ENCODE measurements at places on chromosomes 12 and 14. TPM values are rescaled to one million over a fixed set of nuclear protein-coding genes. Genes with fewer than 3 reads are reported as not detected.

EIF2S3B gene
- total RNA-seq, result 1.4 TPM

PLEKHH1 gene
- 0.95 TPM for total RNA-seq

CISTR gene
- total RNA-seq, result not detected

NFE2 gene
- not detected for total RNA-seq

CAPZA3 gene
- not detected for total RNA-seq

RNASE3 gene
- total RNA-seq, result not detected

YEATS4 gene
- total RNA-seq, result 23.5 TPM

KRT75 gene
- total RNA-seq, result not detected

RPGRIP1 gene
- total RNA-seq, result not detected

SYNE3 gene
- 40.0 TPM for total RNA-seq

CPNE6 gene
- total RNA-seq, result 0.13 TPM

C12orf54 gene
- total RNA-seq, result 2.6 TPM

CLEC7A gene
- total RNA-seq, result not detected

RNFT2 gene
- total RNA-seq, result 17.3 TPM

DNA sequence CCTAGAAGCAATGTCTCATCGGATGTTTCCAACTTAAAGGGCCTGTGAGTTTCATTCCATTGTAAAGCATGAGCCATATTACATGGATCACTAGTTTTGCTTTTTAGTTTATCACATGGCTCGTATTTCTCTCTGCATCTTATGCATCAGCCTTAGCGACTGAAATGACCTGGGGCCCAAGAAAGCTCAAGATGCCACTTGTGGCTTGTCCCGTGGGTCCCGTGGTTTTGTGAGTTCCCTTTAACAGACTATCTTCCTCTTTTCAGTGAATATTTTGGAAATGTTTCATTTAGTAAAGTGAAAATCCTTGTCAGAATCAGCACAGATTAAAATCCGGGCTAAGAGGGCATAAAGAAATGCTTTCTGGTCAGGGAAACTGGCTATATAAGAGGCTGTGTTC is 86.2 kb upstream of the PPM1H start:
- DNase-seq, result no peak

DNA sequence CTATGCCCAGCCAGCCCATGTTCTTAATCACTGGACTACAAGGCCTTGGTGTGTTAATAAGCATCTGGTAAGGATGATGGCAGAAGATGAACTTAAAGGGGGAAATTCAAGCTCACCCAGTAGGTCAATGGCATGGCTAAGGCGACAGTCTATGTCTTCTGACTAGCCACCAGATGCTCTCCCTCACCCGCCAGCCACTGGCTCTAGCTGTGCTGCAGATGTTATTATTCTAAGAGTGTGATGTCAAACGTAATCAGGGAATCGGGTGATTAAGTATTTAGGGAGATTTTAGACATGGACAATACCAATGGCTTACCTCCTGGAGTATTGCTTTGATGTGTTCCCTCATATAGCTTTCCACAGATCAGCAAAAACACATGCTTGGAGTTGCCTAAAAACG is 39.2 kb upstream of the MAX start:
- no peak for DNase-seq

DNA sequence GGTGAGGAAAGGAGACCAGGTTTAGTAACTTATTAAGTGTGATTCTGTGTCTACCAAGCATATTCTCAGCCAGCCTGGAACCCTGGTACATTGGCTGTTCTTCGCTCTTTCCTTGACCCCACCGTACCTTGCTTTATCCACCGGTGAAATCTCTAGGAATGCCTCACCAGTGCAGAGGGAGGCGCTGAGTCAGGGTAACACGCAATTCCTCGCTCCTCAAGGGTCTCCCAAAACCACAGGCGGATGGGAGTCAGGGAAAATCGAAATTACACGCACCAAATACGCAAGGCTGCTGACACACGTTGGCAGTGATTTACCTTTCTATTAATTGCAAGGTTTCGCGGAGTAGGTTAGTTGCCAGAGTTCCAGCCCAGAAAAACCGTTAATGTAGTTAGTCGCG is 845 bp downstream of the L3HYPDH start:
- no peak for DNase-seq

GRCh38 chr14:33408291-33408690 is 469.6 kb downstream of the NPAS3 start:
- DNase-seq, result no peak

GRCh38 chr14:64704143-64704742 is at the start of gene PLEKHG3:
TSS of gene PLEKHG3 (plus strand) at chr14:64704424. CDS start at chr14:64727632, 23,208 bp downstream.
- no peak for DNase-seq

- no peak for DNase-seq
Observed at GRCh38 chr14:80393766-80394165, 182.5 kb upstream of the DIO2 start.

DNA sequence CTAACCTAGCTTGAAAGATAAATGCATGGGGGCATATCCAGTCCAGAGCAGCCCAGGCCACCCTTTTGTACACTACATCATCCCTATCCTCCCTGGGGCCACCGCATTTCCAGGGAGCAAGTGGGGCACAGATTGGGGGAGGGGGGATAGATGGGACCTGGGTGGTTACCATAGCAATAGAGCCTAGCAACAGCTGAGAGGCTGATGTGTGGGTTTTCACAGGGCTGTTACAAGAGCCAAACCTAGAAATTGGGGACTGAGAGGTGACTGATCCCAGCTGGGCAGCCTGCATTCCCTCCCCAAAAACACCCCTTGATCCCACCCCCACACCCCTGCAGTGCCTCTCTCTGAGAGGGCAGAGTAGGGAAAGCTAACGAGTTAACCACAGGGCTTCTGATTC is 3.7 kb upstream of the ZNF384 start:
- no peak for DNase-seq

GRCh38 chr12:49623142-49623904 is at the start of gene PRPF40B:
TSS of gene PRPF40B (plus strand) at chr12:49623561. CDS start at chr12:49623591, 30 bp downstream.
- DNase-seq, result peak; percentile 36

- peak; percentile 90 for DNase-seq
Observed at GRCh38 chr12:92502417-92503028, 200.3 kb upstream of the PLEKHG7 start.

GRCh38 chr12:125568306-125568705 is 503.1 kb downstream of the AACS start:
- DNase-seq, result no peak

DNA sequence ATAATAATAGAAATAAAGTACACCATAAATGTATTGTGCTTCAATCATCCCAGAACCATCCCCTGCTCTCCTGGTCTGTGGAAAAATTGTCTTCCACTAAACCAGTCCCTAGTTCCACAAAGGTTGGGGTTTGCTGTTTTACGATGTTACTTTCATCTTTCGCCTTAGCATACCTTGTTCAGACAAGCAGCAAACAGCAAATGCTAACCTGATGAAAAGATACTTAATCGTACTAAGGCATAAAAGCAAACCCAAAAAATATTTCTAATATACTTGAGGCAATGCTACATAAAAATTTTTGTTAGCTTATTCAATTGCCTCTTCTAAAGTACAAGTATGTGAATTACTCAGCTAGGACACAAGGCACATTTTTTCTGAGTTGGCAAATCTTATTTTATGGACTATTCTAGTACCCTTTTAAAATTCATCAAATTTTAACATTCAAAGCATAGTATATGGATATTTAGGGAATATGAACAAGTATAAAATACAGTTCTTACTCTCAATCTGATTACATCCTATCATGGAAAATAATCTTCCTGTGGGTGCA is 97.1 kb upstream of the PLEKHG7 start:
- DNase-seq, result no peak

- DNase-seq, result peak; percentile 3
Observed at GRCh38 chr12:41521872-41522379, 333.8 kb downstream of the PDZRN4 start.

DNA sequence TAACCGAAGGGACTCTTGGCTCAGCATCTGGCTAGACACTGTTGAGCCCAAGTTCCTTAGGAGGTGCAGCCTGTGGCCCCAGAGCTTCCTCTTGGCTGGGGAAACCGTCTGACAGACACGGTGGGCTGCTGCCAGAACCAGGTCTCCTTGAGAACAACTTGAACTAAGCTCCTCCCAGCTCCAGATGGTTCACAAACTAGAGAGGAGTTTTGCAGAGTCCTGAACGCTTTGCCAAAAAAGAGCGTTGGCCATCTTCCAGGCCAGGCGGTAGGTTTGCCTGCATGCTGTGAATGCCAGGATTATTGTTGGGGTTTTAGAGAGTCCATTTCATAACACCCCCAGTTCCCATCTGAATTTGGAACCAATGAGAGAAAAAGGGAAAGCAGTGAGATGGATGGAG is 399.8 kb downstream of the RGS6 start:
- no peak for DNase-seq

- no peak for DNase-seq
Observed at GRCh38 chr12:26065451-26065850, 59.4 kb downstream of the BHLHE41 start.

DNA sequence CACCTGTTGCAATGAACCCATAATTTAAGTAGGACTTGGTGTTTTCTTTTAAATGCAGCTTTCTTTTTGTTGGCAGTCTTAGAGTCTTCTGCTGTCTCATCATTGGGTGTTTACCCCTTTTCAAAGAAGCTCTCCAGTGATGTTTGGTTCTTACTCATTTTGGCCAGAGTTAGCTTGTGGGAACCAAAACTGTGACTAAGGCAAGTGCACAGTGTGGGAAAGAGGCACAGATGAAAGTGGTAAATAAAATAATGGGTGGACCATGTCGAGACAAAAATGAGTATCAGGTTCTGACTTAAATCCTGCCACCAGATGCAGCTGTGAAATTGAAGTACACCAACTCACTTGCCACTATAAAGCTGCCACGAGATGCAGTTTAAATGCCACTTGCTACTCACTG is 615.4 kb upstream of the MIS18BP1 start:
- peak; percentile 94 for DNase-seq

DNA sequence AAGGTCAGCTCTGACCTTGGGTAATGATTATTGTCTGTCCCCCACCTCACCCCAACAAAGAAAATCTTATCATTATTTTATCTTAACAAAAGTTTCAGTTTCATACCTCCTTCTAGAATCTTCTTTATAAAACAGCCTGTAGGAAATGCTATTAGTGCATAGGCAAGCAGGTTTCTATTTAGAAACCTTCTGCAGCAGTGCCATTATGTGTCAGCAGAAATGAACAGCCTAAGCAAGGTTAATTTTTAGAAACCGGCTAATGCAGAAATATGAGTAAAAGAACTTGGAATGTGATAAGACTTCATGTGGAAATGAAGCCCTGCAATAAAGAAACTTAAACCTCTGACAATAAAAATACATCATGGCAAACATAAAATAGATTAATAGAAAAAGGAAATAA is 814.4 kb downstream of the FSCB start:
- DNase-seq, result no peak

DNA sequence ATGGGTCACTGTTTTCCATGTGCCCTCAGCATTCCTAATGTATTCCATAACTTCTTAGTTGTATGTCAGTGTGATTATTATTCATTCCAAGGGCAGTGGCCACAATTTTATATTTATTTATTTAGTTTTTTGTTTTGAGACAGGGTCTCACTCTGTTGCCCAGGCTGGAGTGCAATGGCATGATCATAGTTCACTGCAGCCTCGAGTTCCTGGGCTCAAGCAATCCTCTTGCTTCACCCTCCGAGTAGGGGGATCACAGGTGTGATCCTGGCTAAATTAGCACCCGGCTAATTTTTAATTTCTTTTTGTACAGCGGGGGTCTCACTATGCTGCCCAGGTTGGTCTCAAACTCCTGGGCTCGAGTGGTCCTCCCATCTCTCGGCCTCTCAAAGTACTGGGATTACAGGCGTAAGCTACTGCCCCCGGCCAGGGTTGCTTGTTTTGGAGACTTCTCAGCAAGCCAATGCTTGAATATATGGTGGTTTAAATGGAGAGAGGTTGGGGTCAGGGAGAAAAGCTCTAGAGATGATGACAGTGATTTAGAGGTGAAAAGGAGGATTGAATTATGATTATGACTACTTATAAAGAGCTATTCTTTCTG is 7.6 kb downstream of the GPRC5A start:
- no peak for DNase-seq

DNA sequence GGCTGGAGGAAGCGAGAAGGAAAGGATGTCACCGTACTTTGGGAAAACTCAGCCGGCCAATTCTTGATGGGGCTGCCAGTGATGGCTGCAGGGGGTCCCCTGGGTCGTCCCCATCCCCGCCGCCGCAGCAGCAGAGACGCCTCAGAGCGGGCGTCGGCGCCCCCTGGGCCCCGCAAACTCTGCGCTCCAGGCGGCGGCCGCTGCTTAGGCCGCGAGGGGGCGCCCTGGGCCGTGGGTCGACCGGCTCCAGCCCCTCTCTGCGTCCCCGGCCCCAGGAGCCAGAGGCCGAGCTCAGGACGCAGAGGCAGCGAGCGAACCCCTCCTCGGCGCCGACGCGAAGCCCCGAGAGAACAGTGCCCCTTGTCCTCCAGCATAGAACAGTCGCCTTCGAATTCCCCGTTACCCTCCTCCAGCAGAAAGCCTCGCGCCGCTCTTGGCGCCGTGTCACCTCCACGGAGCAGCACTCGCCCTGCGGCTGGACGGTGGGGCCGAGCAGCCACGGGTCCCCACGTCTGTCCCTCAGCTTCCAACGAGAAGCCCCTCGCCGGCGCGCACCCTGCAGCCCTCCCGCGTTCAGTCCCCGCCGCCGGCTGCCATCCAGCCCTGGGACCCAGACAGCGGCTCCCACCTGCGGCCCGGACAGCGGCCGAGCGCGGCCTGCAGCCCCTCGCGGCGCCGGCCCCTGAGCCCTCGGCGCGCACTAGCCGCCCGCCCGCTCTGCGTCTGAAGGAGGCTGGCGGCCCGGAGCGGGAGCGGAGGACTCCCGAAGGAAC is 106.6 kb downstream of the PRICKLE1 start:
- DNase-seq, result no peak

DNA sequence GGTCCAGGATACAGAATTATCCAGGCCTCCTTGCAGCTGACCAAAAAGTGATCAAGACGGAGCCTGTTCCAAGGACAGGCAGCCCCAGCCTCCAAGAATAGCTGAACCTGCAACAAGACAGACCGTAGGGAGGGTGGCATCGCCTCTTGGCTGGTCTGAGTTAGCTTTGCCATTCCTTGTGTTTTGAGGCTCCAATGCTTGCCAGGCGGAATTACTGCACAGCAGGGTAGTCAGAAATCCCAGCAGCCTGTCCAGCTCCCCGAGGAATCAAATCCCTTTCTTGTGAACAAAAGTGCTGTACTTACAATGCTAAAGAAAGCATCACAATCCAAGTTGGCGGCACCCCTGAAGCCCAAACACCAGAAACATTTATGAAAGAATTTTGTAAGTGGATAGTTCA is 246.9 kb downstream of the TMEM132C start:
- no peak for DNase-seq

GRCh38 chr12:11630046-11630706 is 19.3 kb upstream of the ETV6 start:
- no peak for DNase-seq

DNA sequence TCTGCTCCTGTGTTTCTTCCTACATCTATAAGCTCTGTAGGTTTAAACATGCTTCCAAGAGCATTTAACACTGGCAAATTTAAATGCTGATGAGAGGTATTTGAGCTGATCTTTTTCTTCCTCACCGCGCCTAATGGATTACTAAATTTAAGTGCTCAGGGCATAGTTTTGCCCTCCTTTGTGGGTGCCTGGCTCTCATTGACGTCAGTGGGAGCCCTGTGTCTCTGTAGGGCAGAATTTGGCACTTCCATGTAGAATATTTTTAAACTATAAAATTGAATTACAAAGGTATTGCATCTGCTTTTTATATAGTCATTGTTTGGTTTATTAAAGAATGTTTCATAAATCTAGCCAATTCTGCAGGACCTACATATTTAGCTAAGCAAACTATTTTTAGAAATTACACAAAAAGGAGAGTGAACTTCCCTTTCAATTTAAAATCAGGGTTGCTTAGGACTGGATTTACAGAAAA is 444.8 kb downstream of the AEBP2 start:
- no peak for DNase-seq

GRCh38 chr12:121823101-121823726 is 19.4 kb downstream of the SETD1B start:
- no peak for DNase-seq

GRCh38 chr12:75407683-75408082 is 16.8 kb downstream of the GLIPR1L2 start:
- DNase-seq, result no peak

All from GM12878 (cell line).